NCI-H526 (cell line): ENCODE measurements at places on chromosomes 6 and 20.

GRCh38 chr6:67689329-67689728 is 945.8 kb upstream of the ADGRB3 start:
- DNase-seq, result no peak

- DNase-seq, result no peak
Observed at GRCh38 chr20:17499041-17499440, 32.1 kb downstream of the BFSP1 start.

DNA sequence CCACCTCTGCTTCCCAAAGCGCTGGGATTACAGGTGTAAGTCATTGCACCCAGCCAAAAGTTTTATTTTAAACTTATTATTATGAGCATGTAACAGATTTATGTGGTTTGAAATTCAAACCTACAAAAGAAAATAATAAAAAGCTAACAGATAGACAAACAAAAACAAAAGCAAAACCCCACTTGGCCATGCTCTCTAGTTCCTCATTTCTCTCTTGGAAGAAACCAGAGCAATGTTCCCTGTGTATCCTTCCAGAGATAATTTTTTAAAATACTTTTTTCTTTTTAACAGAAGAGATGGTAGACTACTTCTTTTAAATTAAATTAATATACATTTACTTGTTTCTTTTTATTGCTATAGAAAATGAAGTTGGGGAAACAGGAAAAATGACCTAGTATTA is 28.0 kb upstream of the SLC17A3 start:
- no peak for DNase-seq

DNA sequence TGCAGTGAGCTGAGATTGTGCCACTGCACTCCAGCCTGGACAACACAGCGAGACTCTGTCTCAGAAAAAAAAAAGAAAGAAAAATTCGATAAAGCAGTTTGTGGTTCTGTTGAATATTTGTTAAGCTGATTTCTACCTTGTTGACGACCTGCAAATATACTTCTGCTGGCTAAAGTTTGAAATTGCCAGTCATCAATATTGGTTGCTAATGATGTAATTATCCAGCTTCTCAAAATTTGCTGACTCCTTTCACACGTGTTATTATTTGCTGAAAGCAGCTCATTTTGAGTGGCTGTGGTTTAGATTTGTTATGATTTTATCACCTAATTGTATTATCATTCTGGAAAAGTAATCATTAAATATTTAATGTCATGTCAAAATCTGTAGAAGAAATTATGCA is 774.3 kb downstream of the QKI start:
- DNase-seq, result no peak

GRCh38 chr6:6384520-6384919 is 64.1 kb upstream of the F13A1 start:
- DNase-seq, result no peak

GRCh38 chr6:44177691-44178423 is 19.2 kb downstream of the CAPN11 start:
- no peak for DNase-seq

- no peak for DNase-seq
Observed at GRCh38 chr6:155647354-155647753, 191.7 kb upstream of the NOX3 start.

- no peak for DNase-seq
Observed at GRCh38 chr6:41419385-41419784, 84.0 kb downstream of the NCR2 start.

- no peak for DNase-seq
Observed at GRCh38 chr6:31568537-31568961, 3.5 kb upstream of the LTA start.

DNA sequence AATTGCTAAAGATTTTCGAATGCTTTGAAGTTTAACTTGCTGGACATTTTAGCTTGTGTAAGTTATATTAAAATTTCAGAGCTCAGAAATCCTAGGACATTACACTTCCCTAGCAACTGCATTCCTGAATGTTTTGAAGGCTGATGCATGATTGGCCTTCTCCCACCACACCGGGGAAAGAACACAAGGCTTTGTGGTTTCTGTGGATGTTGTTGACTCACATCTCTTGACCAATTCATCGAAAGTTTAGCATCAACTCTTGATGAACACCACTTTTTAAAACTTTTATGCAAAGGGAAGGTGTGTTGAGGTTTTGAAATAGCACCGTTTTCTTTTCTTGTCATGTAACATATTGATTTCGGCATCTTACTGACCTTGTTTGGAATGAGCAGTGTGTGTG is 81.1 kb downstream of the RIMS1 start:
- no peak for DNase-seq

DNA sequence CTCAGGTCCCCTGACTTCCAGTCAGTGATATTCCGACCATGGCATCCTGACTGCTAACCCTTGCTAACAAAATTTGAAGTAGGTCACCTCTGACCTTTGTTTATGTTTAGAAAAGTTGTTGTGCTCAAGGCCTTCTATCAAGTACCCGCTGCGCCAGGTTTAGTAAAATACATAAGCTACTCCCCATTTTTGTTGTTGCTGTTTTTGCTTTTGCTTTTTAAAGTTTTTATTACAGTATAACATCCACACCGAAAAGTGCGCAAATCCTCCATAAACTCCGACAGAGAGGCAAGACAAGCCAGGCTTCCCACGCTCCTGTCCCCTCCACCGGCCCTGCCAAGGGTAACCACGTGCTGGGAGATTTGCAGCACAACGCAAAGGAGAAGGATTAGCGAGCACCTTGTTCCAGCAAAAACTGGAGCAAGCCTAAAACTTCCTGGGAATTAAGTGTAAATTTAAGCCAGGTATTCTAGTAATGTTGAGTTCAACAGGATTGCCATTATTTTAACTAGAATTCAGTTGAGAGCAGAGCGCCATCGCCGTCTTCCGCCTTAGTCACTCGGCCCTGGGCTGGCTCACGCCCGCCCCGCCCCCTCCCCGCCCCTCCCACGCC is 17.8 kb upstream of the HMGN4 start:
- peak; percentile 70 for DNase-seq

GRCh38 chr6:35893246-35893645 is 27.7 kb downstream of the SRPK1 start:
- DNase-seq, result no peak
